NCI-H524 (cell line): ENCODE measurements at places on chromosomes 3 and 15.

DNA sequence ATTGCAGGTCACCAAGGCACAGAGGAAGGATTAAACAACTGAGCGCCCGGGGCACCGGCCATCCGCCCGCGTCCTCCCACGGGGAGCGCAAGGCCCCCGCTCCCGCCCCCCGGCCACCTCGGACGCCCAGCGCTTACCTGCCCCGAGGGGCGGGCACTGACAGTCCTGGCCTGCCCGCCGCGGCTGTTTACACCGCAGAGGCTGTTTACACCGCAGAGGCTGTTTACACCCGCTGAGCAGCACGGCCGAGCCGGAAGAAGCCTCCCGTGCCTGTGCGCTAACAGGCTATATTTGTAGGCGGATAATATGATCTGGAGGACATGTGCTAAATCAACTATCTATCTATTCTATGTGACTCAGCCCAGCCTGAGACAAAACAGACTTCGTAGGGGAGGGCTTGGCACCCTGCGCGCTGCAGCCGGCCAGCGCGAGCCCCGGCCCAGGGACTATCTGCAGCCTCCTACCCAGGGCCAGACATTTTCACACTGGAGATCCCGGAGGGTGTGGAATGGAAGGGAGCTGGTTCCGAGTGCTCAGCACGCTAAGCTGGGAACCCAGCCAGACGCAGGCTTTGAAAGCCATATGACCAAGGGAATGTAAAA, at the start of gene LRRC2:
TSS of gene LRRC2 (minus strand) at position 263 of the 602 bp plus-strand sequence. CDS start 14,711 bp downstream, outside the sequence.
- no peak for DNase-seq

DNA sequence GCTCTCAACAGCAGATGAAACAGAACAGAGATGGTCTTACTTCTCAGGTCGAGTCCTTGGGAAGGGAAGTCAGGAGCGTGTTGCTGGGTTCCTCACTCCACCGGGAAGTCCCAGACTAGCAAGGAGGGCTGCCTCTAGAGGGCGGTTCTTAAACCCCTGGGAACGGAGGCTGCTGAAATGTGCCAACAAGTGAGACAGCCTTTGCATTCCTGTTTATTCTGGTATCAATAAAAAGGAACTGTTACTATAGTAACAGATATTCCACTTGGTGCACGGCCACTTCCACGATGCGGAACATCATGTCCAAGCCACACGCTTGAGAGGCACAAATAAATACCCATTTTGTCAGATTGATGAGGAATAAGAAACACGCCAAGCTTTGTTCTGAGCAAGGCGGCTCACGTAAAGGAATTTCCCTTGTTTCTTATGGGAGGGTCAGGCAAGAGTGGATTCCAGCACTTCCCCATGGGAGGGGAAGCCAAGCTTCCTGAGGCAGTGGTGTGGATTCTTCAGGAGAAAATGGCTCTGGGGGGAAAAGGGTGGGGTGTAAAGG, at the start of gene FAM107A:
TSS of gene FAM107A (minus strand) at position 123 of the 553 bp plus-strand sequence. CDS start 7,531 bp downstream, outside the sequence.
- no peak for DNase-seq

DNA sequence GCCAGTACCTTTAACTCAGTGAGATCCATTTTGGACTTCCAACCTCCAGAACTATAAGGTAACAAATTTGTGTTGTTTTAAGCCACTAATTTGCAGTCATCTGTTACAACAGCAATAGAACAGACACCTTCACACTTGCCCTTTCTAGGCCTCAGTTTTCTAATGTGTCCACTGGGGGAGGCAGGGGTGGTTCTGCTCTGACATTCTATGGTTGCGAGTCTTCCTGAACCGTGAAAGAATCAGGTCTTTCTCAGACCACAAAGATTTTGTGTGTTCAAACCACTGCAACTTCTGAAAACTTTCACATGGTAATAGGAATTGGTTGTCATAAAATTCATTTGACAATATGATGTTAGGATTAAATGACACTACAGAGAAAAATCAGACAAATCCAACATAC, 26.8 kb upstream of the CSTA start:
- DNase-seq = no peak

- no peak for DNase-seq
Observed at GRCh38 chr3:123687286-123687685, 102.4 kb upstream of the HACD2 start.

GRCh38 chr15:35289024-35289617, 204.0 kb upstream of the NANOGP8 start:
- DNase-seq = peak; percentile 71

- DNase-seq = no peak
Observed at GRCh38 chr3:8911781-8912180, 51.5 kb downstream of the RAD18 start.

- no peak for DNase-seq
Observed at GRCh38 chr3:11288786-11289637, 16.8 kb downstream of the ATG7 start.

- DNase-seq = no peak
Observed at GRCh38 chr3:148707601-148708380, 10.1 kb downstream of the AGTR1 start.

GRCh38 chr3:72543246-72543645, 305.0 kb downstream of the SHQ1 start:
- DNase-seq = no peak

DNA sequence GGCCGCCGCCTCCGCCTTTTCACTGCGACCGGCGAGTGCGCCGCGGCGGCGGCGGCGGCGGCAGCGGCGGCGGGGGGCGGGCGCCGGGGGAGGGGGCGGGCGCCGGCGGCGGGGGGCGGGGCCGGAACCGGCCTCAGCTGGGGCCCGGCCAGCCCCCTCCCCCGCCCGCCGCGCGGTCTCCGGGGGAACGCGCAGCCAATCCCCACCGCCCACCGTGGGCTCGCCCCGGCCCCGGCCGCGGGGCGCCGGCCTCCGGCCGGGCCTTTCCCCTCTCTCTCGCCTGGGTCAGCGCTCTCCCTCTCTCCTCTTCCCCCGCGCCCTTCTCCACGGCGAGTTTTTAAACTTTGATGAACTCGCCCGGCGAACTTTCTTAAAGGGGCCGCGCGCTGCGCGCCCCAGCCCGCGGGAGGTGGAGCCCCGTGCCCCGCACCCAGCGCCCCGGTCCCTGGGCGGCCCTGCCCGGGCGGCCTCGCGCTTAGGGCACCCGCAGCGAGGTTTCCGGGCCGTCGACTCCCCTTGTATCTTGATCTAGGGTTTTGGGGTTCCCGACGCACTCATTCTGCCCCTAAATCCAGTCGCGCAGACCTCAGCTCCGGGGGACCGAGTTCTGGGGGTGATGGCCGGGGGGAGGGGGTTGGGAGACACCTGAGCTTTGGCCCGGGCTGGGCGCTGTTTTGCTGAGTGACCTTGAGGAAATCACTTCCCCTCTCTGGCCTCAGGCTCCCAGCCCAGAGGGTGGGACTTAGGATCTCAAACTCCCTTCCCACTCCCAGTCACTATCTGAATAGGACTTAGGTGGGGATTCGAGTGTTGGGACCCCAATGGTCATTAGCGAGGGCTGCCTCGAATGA, at the start of gene RBPMS2:
TSS of gene RBPMS2 (minus strand) at position 39 of the 851 bp plus-strand sequence. CDS start 270 bp downstream, outside the sequence.
- DNase-seq = no peak

DNA sequence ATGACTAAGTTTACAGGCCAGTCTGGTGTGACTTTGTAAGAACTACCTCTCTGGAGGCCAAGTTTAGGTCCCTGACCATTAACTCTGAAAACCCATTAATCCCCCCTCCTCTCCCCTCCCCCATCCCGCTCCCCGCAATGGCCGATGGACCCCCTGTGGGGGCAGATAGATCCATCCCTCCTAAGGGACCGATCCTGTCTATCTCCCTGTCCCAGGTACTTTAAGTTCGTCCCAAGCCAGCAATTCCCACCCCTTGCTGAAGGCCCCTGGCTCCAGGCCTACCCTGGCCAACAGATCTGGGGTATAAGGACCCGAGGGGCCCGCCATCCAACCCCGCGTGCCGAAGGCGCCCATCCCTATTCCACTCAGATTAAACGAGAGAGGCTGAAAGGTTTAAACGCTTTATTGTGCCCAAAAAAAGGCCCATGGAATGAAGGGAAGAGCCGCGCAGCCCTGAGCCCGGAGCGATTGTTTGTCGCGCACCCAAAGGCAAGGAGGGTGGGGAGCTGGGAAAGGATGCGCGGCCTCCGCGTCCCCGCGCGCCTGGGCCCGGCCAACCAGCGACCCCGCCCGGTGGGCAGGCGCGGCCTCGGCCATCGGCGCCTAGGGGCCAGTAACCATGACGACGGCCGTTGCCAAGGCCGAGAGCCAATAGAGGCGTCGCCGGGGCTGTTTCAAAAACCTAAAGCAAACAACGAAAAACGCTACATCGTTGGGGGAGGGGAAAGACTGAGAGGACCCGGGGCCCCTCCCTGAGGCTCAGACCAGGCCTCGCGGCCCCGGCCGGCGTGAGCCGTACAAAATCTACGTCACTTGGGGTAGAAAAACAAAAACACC, 35.9 kb downstream of the HMCES start:
- peak; percentile 96 for DNase-seq

- DNase-seq = no peak
Observed at GRCh38 chr3:139106013-139106932, 61.6 kb upstream of the PRR23C start.

DNA sequence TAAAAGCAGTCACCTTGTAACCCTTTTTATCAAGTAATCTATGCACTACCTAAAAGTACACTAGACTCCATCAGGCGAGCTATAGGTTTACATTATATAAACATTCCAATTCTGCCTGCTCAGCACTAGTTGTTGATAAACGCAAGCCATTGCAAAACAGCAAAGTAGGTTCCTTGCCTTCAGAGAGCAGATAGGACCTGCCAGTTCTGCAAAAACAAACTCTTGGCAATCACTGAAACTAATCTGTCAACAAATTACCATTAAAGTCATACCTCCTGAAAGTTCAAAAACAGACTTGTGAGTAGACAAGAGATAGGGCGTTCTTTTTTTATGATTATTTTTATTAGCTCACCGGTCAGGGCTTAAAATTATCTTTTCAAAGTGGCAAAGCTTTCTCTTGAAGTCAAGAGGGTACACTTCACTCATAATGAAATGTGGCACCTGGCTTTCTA, 392.5 kb downstream of the FOXP1 start:
- DNase-seq = no peak

GRCh38 chr3:62876064-62876463, 848 bp upstream of the CADPS start:
- peak; percentile 77 for DNase-seq

GRCh38 chr3:37500518-37500917, 326.1 kb upstream of the LRRFIP2 start:
- no peak for DNase-seq

DNA sequence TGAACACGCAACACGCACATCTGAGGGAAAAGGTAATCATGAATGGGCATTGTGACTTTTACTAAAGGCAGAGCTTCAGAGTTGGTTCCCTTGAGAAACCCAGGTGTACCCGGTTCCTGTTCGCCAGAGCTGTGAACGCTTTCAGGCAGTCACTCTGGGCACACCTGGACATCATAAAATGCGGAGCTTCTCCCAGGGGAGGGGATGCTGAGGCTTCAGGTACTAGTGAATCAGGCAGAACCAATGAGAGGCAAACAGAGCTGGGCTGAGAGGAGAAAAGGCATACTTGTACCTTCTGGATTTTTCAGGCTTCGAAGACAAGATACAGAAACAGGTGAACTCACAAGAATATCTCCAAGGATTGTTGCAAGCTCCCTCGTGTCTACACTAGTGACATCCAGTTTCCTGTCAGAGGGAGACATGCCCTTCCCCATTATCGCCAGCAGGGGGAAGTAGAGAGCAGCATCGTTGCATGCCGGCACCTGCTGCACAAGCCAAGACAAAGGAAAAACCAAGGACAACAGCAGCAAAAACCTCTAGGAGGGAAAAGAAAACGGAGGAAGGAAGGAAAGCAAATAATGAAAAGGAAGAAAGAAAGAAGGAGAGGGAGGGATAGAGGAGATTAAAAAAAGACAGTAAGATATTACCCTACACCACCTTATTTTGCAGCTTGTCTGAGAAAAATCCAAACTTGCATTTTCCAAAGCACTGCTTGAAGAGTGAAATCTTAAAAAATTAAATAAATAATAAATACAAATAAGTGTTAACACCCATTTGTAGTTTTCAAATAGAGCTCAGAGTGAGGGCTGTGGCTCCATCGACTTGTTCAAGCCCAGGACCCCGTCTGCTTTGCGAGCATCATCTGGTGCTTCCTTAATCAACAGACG, 2.0 kb downstream of the AHSG start:
- DNase-seq = peak; percentile 82

GRCh38 chr3:50575372-50575771, 6.0 kb downstream of the HEMK1 start:
- DNase-seq = no peak

GRCh38 chr3:45968149-45968548, 24.9 kb downstream of the CXCR6 start:
- DNase-seq = no peak

GRCh38 chr15:37097144-37097919, 3.0 kb downstream of the MEIS2 start:
- DNase-seq = no peak

GRCh38 chr3:115828401-115828800, 205.1 kb downstream of the GAP43 start:
- DNase-seq = no peak

GRCh38 chr15:55322467-55322866, 3.4 kb downstream of the PIGB start:
- no peak for DNase-seq

DNA sequence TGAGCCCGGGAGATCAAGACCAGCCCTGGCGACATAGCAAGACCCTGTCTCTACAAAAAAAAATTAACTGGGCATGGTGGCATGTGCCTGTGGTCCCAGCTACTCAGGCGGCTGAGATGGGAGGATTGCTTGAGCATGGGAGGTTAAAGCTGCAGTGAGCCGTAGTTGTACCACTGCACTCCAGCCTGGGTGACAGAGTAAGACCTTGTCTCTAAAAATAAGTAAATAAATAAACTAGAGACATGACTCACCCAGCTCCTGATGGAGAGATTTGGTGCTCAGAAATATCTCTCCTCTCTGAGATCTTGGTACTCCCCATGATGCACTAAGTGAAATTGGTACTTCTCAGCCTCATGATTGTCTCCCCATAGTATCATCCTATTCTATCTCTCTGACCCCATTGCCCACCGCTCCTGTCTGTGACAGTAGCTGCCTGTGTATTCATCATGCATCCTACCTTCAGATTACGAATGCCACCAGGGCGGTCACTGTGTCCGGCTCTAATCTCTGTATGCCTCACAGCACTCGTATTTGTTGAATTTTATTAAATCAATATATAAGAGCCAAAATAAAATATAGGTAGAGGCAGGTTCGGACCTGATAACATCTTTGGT, 50.9 kb downstream of the ABHD2 start:
- DNase-seq = no peak

- DNase-seq = no peak
Observed at GRCh38 chr3:167930453-167930852, 165.3 kb downstream of the GOLIM4 start.

DNA sequence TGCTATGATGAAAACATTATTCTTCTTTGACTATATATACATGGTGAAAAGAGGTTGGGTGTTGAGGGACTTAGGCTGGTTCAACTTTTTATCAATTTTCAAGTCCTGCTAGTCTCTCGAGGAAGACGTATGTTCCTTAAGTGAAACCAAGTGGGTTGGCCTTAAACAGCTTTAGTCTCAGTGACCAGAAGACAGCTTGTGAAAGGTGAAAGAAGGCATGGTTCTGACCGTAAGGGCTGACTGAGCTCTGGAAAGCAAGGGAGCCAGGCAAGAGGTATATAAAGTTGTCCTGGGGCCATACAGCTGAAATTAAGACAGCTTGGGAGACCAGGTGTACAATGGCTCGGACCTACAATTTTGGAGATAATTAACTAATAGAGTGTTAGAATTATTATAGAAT, 128.9 kb upstream of the TP63 start:
- DNase-seq = no peak
